Dorsolateral prefrontal cortex (tissue), 122 donors: ENCODE measurements at places on chromosomes 16 and 17.

GRCh38 chr17:39939588-39940419 lies 12.3 kb downstream of the LRRC3C start:
- DNase-seq = no peak

DNA sequence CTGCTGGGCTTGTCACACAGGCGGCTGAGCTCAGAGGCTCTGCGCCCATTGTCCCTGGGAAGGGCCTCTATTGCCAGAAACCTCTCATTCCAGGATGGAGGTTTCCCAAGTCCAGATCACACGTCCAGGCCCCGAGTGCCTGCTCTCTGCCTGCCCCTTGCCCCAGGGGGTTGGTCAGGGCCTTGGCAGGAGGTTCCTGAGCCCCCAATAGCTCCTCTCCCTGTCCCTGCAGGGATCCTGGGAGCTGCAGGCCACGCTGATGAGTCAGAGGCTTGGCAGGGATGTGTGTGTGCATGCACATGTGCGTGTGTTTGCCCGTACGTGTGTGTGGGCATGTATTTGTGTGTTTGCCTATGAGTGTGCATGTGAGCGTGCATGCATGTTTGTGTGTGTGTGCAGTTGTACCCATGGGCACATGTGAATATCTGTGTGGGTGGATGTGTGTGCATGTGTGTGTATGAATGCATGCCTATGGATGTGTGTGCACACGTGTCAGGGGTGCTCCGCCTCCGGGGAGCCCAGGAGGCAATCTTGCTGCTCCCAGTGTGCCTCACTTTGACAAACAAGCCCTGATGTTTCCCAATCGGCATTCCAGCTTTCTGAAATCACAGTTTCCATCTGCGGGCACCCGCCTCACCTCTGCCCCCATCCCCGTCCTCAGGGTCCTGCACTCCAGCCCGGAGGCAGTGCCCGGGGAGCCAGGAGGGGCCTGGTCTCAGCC lies 98.4 kb upstream of the GSE1 start:
- DNase-seq = peak; percentile 65

- no peak for DNase-seq
Observed at GRCh38 chr16:17269439-17269838, 201.3 kb downstream of the XYLT1 start.

DNA sequence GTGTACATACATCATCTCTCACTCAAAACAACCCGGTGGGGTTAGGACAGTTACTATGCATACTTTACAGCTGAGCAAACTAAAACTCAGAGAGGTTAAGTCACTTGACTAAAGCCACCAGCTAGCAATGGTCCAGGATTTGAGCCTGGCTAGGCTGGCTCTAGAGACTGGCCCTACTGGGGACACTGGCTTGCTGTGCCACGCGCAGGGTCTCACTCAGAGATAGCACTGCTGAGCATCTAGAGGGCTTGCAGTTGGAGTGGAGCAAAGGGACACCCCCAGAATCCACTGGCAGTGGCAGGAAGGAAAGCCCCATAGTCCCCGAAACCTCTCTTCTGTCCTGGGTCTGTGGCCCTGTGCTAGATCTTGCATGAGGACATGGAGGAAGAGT lies 11.1 kb downstream of the SAMD14 start:
- no peak for DNase-seq

- no peak for DNase-seq
Observed at GRCh38 chr17:17677299-17678040, 3.8 kb upstream of the RAI1 start.

GRCh38 chr16:77299395-77299794 lies 100.2 kb downstream of the SYCE1L start:
- no peak for DNase-seq

- peak; percentile 85 for DNase-seq
Observed at GRCh38 chr16:14501331-14502255, 128.5 kb downstream of the PARN start.

DNA sequence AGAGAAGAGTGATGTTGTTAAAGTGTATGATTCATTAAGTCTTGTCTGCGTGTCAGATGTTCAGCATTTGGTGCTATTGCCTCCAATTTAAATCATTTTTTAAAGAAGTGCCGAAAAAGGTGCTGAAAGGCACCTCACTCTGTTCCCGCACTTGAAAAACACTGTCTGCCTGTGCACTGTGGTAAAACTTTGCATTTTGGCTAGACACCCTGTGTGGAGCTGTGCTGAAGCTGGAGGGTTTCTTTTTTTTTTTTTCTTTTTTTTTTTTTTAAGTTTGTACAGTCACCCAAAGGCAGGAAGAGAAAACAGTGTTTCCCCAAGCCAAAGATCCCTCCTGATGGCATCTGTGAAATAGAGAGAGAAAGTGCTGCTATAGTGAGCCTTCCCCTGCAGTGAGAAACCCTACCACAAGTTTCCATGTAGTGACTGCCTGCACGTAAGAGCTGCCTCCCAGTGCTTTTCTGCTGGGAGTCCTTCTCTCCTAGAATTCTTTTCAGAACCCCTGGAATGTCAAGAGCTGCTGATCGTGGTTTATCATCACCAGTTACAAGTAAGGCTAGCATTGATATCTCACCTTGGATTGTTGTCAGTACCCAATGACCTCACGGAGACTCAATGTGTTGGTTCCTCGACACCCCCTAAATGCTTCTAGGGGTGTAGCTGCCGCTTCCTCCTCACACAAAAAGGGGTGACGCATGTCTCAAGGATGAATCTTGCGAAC lies 116.0 kb upstream of the SOX9 start:
- no peak for DNase-seq

- no peak for DNase-seq
Observed at GRCh38 chr17:29155227-29155965, 24.8 kb downstream of the MYO18A start.

GRCh38 chr16:61798741-61799140 lies 237.5 kb downstream of the CDH8 start:
- no peak for DNase-seq

DNA sequence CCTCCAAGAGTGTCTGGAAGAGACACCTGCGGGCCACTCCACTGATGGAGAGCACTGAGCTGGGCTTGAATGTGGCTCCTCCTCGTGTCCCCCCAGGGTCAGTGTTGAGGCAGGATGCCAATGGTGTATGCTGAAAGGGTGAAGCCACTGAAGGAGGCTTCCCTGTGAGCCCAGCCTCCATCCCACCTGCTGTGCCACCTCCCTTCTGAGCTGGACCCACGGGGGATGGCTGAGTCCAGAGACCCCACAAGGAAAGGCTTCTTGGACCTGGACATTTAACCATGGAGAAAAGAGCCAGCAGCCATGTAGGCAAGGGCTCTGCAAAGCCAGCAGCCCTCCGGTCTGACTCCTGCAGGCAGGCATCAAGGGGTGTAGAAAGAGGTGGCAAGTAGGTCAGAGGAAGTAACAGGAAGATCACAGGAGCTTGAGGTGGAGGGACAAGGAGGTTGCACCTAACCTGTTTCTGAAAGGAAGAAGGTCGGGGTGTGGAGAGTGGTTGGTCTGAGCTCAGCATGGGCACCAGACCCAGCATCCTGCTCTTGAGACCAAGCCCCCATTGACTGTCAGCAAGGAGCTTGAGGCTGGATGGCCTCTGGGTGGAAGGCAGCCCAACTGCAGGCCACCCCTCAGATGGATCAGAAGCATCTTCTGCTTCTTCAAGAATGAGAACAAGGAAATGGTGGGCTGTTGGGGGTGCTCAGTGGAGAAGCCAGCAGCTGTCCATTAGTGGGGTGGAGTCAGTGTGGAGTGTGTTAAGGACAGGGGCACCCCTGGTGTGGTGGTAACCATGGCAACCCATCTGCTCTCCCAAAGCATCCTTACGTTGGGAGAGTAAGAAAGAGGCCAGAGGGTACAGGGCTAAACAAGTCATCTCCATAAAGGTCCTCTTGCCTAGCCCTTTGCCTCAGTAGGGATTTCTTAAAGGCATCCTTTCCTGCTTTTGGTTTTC lies 80.7 kb downstream of the PLD6 start:
- DNase-seq = no peak

GRCh38 chr16:19850131-19850817 lies 34.4 kb downstream of the GPRC5B start:
- no peak for DNase-seq

DNA sequence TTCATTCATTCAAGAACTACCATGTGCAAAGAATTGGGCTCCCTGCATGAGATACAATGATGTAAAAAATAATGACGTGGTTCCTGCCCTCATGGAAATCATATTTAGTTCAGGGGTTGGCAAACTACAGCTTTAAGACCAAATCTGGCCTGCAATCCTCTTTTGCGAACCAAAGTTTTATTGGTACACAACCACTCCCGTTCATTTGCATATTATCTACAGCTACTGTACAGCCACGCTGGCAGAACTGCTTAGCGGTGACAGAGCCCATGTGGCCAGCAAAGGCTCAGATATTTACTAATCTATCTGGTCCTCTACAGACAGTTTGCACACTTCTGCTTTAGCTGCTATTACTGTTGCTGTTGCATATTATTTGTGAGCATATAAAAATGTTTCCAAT lies 167.7 kb downstream of the XYLT1 start:
- DNase-seq = no peak

DNA sequence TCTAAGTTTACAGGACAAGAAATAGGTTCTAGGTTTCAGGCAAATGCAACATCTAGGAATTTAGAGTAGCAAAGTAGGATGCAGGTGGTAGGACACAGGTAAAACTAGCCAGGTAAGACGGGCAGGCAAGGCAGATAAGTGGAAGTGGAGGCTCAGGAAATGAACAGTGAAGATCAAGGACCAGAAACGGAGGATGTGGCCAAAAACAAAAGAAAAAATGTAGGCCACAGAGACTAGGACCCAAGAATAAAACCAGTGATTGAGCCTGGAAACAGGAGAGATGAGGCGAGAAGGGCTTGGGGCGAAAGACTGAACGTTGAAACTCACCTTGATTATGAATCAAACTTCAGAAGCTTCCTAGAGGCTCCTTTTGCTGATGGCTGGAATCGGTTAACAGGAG lies 24.0 kb downstream of the CPSF4L start:
- DNase-seq = no peak

GRCh38 chr17:47981462-47981861 lies 10.5 kb downstream of the CDK5RAP3 start:
- no peak for DNase-seq

DNA sequence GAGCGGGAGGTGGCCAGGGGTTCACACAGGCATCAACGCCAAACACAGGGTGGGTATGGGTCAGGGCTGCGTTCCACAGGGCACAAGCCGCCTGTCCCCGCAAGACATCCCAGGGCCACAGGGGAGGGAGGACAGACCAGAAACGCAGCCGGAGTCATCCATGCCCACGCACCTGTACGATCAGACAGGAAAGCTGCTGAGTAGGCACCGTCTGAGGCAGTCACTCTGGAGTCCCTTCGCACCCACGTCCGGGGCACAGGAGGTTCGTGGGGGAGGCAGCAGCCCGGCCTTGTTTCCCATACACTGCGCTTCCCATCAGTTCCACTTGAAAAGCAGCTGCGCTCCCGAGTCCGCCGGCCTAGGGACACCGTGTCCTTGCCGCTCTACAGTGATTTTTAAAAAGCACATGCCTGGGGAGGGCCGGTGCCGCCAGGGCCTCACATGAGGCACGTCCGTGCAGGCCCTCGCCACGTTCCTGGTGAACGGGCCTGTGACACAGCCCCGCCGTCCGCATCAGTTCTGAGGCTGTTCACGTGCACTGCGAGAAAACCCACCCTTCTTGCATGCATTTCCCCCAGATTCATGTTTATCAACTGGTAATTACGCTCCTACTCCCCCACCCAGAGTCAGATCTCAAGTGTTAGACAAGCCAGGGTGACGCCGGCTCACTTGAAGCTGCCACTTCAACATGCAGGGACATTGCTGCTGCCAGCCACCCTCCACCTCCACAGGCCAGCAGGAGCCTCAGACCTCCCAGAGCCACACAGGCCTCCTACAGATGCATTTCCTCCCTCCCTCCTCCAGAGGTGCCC lies 34.8 kb downstream of the WDR45B start:
- DNase-seq = no peak

DNA sequence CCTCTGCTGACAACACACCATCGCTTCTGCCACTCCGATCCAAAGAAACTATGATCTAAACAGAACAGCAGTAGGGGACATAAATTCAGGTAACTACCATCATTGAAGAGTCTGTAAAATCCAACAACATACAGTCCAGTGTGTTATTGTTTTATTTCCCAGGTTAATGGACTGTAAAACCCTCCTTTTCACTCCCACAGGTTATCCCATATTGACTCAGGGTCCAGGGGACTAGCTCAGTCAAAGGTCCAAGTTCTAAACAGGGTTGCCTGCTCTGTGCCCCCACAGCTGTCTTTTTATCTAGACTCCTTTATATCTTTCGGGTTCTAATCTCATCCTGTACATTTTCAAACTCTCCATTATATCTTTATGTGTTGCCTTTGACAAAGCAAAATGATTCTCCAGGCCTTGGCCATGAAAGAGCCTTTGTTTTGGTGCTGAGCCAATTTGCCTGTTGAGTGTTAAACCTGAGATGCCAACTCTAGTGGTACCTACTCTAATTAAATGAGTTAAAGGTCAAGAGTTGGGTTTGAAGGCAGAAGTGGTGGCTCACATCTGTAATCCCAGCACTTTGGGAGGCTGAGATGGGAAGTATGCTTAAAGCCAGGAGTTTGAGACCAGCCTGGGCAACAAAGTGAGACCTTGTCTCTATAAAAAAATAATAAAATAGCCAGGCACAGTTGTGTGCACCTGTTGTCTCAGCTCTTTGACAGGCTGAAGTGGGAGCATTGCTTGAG lies 80.5 kb downstream of the SNX11 start:
- no peak for DNase-seq

DNA sequence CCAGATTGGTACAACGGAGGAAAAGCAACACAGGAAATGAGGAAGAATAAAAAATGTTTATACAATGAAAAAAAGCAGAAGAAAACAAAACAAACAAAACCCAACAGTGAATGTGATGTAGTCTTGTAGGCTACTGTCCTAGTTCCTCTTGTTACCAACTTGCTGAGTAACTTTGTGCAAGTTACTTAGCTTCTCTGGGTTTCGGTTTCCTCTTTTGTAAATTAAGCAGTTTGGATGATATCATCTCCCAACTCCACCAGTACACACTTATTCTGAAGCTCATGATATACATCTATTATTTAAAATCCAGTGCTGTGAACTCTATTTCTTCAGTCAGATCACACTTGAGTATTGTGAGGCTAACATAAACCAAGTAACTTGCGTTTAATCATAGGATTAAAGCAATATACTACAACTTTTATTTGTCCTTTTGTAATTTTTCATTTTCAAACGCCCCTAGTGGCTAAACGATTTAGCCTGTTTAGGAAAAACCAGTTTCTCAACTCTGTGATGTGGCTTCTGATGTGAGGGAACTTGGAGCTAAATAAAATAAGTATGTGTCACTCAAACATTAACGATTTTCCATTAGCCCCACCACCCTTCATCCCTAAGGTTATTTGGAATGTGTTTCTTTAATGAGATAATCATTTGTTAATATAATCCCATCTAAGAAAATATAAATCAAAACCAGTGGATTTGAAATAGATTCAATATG lies 1.4 kb upstream of the UNK start:
- DNase-seq = no peak
